ENCODE measurements at places on chromosomes 7 and 10. TPM values are rescaled to one million over a fixed set of nuclear protein-coding genes. Genes with fewer than 3 reads are reported as not detected.

The VWC2 gene
- not detected for total RNA-seq

The SRI gene
- total RNA-seq, result 173 TPM

The ATP6V0E2 gene
- 51.2 TPM for total RNA-seq

The ADAM12 gene
- not detected for total RNA-seq

The TMEM229A gene
- total RNA-seq, result not detected

The NEUROD6 gene
- total RNA-seq, result not detected

Measured in activated T-helper 1 cell treated with anti-CD3 and anti-CD28 coated beads, Interleukin-12 subunit alpha, Interleukin-12 subunit beta, Interleukin-2, Interleukin-4 antibody, amounts not matched to agents 30 ng/mL and 10 ng/mL and 1 ng/mL, durations not matched to agents 14 hours and 24 hours and 36 hours (primary cell).